ENCODE measurements at places on chromosomes 4 and X.

- no peak for DNase-seq
Measured at GRCh38 chr4:4320528-4320927, 30.5 kb downstream of the ZBTB49 start.

GRCh38 chr4:87003266-87003665 lies 68.5 kb downstream of the AFF1 start:
- DNase-seq, result no peak

DNA sequence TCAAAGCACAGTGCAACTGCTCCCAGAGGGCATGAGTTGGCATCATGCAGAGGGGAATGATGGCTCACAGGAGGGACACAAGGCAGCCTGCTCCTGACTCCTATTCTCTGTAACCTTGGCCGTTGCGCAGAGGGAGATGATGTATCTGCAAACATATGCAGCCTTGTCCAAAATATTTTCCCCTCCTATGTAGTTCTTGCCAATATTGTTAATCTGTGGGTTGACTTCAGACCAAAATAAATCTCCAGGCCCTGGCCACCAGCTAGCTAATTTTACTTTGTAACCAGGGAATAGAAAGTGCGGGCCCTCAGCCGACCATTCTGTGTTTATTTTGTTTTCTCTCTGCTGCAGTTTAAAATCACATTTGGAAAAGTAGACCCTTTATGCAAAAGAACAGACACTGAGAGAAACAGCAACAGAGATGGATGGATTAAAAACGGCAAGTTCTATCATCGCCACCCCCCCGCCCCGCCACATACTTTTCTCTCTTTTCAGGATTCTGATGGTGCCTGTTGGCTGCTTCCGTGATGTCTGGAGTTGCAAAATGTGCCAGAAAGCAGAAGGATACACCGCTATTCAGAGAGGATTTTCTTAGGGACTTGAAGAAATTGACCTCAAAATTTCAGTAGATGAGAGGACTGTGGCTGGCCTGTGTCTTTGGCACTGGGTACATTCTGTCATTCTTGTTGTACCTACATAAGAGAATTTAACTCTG lies 185.3 kb upstream of the BCOR start:
- DNase-seq, result no peak

DNA sequence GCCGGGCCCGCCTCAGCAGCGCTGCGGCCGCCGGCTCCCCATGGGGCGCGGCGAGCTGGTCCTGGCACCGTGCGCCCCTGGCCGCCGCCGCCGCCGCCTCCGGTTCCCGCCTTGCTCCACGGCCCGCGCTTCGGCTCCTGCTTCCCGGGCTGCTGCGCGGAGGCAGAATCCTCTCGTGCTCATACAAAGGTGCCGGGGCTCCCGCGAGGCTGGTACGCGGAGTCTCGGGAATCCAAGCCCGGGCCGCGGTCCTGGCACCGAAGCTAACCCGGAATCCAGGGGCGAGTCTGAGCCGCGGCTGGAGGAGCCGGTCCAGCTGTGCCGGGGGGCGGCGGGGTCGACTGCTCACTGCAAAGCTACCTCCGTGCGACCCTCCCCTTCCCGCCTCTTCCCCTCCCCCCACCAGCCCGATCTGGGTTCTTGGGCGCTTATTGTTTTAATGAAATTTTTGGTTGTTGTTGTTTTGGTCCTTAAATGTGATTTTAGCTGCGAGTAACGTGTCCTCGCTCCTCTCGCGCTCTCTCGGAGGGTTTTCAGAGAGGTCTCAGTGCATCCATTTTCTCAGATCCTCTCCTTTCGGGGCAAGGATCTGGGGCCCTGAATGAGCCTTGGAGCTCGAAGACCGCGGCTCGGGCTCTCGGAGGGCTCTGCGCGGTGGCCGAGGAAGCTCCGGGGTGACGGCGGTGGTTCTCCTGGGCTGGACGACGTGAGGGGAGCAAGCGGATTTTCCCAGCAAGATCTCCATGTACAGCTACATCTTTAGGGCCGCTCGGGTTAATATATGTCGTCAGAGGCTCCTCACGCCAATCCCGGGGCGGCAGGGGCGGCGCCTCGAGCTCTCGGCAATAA lies at the start of gene HAND2:
Gene HAND2 (minus strand): TSS at position 753 of the 849 bp plus-strand sequence. CDS start 940 bp downstream, outside the sequence.
- no peak for DNase-seq
